Esophagus squamous epithelium (tissue), 5 donors: ENCODE measurements at places on chromosomes 4 and X. TPM values are rescaled to one million over a fixed set of nuclear protein-coding genes. Genes with fewer than 3 reads are reported as not detected.

DNA sequence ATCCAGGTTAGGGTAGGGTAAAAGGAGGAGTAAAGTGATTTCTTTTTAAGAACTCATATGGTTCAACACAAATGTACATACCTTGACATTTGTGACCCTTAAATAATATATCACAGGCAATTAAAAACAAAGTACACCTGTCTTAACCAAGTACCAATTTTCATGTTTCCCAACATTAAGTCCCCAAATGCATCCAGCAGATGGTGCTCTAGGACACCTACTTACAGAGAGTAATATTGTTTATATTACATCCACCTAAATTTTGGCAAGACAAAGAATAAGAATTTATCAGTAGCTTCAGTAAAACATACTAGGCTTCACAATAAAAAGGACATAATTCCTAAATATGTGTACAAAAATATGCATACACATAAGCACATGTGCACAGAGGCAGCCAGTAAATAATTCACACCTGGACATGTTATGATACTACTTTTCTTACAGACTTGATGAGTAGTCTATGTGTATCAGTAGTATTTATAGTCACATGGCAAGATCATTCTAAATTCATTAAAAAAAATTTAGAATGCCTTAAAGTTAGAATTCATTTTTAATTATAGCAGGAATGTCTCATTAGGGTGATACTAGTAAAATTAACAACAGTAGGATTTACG lies 219.7 kb downstream of the DCLK2 start:
- no peak for DNase-seq

Gene F9
- total RNA-seq = not detected

GRCh38 chr4:41009411-41009810 lies 204.9 kb downstream of the APBB2 start:
- no peak for DNase-seq

- DNase-seq = no peak
Observed at GRCh38 chr4:36024901-36025660, 219.2 kb downstream of the ARAP2 start.

DNA sequence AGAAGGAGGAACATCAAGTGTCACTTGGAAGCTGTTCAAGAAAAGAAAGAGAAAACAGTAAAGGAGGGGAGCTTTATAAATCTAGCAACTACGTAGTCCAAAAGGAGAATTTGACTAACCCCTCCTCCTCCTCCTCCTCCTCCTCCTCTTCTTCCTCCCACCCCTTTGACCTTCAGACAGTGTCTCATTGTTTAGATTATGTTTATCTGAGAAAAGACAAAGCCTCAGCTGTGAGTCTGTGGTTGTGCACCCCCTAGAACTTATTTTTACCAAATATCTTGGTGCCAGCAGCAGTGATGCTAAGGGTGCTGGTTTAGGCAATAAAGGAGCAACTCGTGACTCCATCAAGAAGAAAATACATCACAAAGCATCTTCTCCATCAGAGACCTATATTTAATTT lies 68.9 kb upstream of the BMP2K start:
- DNase-seq = no peak

DNA sequence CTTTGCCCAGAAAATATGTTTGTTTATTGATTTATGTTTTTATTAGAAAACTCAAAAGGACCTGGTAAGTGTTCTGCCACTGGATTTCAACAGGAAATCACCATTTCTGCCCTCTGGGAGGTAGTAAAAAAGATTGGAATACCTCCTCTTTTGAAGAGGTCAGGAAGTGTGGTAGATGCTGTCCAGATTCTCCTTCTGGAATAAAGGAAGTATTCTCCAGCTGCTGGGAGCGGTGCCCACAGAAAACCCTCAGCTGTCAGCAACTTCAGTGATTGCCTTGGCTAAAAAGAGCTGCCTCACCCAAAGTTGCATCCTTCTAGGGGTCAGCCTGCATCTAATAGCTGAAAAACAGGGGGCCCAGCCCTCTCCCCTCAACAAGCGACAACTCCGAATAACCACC lies 13.8 kb upstream of the ZNF674 start:
- DNase-seq = no peak

- no peak for DNase-seq
Observed at GRCh38 chrX:63718010-63718694, 66.9 kb downstream of the ARHGEF9 start.

DNA sequence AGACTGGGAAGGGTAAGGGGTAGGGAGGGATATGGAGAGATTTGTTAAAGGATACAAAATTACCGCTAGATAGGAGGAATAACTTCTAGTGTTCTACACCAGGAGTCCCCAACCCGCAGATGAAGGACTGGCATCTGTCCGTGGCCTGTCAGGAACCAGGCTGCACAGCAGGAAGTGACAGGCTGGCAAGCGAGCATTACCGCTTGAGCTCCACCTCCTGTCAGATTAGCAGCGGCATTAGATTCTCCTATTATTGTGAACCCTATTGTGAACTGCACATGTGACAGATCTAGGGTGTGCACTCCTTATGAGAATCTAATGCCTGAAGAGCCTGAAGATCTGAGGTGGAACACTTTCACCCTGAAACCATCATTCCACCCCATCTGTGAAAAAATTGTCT lies 27.9 kb upstream of the BBS7 start:
- DNase-seq = no peak

DNA sequence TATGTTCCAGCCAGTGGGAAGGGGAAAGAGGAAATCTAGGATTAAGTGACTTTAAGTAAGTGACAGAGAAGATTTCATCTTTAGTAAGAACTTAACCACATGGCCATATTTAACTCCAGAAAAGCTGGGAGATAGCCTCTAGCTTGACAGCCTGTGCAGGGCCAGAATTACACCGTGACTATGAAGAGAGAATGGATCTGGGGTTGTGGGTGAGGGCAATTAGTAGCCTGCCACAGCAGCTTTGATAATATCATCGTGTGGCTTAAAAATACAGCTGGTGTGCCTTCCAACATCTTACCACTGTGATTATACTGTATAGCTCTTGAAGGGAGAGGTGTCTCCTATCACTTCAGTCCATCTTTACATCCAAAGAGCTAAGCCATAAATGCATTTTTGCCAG lies 57.6 kb upstream of the TBC1D9 start:
- no peak for DNase-seq

GRCh38 chr4:128244379-128244778 lies 43.2 kb downstream of the PGRMC2 start:
- no peak for DNase-seq

Gene SPRY1
- total RNA-seq = 14.7 TPM

Gene HSD17B10
- 108 TPM for total RNA-seq

Gene MYL5
- total RNA-seq = 8.4 TPM

GRCh38 chrX:109797311-109797975 lies 64.4 kb upstream of the ACSL4 start:
- no peak for DNase-seq
